CD4-positive, alpha-beta T cell treated with Interleukin-6 for 4 hours (primary cell): ENCODE measurements at places on chromosomes 11 and 22.

DNA sequence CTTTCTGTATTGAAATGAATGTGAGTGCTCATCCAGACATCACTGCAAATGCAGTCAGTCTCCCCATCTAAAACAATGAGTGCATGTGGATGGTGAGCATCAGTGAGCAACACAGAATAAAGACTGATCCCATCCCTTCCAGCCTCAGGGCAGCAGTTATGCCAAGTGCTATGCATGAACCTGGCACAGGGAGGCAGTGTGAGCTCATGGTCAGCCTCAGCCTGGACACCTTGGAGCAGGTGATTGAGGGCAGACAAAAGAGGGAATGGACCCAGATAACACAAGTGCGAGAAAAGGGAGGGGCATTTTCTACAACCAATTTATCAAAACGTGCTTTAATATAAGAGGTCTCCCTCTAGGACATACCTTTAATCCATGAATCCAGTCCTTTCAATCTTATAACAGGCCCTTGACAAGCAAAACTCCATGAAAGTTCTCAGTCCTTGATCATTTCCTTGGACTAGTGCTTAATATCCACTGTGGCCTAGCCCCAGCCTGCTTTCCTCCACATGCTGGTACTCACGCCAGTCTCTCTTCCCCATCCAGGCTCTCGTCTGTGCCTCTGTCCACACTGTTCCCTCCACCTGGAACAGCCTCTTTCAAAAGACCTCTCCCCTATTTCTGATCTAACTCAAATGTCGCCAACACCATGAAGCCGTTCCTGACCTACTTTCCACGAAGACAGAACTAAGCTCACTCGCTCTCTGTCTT lies 50.5 kb upstream of the LRRC55 start:
- no peak for DNase-seq

DNA sequence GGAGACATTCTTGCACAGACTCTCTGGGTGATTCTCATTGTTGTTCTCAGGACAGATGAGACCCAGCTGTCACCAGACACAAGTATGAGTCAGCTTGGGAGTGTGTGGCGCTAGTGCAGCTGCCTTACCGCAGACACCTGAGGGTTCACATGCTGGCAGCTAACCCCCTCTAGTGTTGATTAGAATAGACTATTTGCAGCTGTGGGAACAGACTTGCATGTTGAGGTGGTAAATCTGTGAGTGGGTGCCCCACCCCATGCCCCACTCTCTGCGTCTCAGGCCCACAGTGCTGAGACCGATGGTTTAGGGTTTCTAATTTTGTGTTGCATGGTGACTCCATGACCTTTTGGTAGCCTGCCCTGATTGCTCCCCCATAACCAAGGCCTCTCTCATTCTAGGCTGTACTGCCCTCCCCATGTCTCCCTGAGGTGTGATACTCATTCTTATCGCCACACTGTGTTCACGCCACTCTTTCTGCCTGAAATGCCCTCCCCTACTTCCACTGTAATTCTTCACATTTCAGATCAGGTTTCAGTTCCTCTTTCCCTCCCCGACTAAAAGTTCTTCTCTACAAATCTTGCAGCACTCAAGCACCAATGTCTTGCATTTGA lies 73.7 kb upstream of the KIRREL3 start:
- no peak for DNase-seq

- no peak for DNase-seq
These were observed 17.2 kb downstream of the HPS5 start for GRCh38 chr11:18304745-18305144.

DNA sequence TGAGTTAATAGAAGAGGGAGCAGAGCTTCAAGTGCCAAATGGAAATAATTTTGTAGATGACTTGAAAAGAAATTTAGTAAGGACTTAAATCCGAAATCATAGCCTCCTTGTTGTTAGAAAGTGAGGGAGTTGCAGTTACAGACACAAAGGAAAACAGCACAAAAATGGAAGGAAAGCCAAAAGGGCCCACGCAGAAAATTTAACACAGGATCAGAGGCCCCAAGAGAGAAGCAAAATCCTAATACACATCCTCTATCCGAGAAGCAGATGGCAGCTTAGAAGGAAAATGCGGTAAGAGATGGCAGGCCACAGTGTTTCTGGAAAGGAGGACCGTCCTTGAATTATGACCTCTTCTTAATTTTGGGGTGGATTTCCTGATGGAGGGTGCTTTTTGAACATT lies 48.7 kb upstream of the SYT13 start:
- no peak for DNase-seq

GRCh38 chr11:5923794-5924193 lies 18.3 kb upstream of the OR56A3 start:
- DNase-seq: no peak

DNA sequence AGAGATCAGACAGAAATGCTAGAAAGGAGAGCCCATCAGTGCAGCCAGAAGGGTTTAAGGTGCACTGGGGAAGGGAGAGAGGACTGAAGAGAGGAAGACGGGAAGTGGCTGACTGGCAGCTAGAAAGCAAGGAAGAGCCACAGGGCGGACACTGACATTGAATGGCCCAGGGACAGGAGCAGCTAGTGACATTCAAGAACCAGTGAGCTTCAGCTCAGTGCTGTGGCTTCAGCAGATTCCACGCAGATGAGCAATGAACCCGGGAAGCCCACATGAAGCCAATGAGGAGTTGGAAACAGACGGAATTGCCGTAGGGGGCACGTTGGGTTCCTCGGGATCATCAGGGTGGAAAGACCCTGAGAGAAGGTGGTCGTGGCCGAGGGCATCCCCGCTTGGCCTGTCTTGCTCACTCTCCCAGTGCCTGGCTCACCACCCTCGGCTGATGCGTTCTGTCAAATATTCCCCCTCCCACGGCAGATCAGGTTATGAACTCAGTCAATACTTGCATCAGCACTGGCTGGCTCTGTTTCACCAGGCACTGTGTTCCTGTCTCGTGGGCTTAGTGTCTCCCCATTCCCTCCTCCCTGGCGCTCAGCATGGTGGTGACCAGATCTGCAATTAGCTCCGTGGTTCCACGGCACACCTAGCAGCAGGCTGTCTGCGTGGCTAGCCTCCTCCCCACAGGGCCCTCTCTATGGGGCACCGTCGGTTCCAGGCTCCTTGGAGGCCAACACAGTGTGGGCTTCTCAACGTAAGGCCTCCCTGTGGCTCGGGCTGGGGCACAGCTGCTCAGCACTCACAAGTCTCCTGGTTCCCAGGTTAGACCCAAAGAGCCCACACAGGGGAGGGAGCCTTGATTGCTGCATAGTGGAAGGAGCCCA lies 145.5 kb downstream of the TRIM29 start:
- DNase-seq: no peak

DNA sequence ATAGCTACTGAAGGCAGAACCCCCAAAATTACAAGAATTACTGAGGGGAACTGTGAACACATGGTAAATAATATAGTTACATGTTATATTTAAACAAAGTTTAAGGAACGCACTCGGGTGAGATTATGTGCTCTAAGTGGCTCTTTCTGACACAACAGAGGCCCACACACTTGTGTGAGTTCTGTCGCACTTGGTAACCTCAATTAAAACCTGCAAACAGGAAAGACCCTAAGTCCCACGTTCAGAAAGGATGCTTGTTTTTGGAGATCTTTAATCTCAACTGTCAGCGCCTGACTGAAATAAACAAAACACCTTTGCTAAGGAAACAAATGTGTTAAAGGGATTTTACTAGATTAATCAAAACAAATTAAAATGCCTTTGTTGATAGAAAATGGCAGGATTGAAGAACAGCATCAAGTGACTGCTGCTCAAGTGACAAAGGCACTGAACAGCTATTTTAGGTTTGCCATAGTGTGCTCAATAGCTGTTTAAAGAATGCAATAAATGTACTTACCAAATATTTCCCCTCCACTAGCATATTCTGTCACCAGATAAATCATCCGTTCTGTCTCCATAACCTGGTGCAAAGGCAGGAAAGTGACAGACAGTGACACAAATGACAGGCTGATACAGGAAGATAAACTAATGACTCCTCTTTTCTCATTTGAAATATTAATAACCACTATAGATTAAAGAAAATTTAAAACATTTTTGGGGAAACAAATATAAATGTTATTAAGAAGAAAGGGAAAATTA lies 116.3 kb upstream of the APOA1 start:
- no peak for DNase-seq

DNA sequence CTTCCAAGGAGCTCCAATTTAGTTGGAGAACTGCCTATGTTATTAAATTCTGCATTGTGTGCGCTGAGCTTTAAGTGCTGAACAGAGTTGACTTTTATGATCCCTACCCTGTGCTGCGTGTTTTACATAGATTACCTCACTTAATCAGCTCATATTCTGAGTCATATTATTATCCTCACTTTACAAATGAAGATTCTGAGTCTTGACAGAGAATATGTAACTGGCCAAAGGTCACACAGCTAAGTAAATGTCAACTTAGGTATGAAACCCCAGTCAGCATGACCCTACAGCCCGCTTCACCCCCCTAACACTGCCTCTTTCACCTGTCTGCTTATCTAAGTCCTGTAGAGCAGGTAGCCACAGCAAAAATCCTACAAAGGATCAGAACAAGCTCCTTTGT lies 19.8 kb upstream of the TMPRSS5 start:
- no peak for DNase-seq

- no peak for DNase-seq
These were observed 561.0 kb downstream of the INSC start for GRCh38 chr11:15675683-15676082.

DNA sequence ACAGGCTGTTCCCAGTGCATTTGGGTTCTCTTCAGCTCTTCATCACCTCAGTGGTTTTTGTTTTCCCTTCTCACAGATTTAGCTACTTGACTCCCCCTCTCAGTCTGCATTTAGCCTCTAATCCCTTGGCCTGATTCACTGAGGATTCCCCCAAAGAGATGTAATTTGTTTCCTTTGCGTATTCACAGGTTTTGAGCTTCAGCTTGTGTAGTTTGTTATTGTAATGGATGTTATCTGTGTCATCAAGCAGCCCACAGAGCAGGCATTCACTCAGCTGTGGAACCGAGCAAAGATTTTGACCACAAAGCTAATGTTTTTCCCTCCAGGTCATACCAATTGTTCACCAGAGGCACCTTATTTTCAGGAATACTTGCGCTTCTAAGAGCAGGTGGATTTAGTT lies 6.4 kb upstream of the ME3 start:
- DNase-seq: no peak

- DNase-seq: no peak
These were observed 5.6 kb downstream of the MYEOV start for GRCh38 chr11:69299572-69299971.

- no peak for DNase-seq
These were observed 78.5 kb downstream of the TMEM135 start for GRCh38 chr11:87116185-87116584.

DNA sequence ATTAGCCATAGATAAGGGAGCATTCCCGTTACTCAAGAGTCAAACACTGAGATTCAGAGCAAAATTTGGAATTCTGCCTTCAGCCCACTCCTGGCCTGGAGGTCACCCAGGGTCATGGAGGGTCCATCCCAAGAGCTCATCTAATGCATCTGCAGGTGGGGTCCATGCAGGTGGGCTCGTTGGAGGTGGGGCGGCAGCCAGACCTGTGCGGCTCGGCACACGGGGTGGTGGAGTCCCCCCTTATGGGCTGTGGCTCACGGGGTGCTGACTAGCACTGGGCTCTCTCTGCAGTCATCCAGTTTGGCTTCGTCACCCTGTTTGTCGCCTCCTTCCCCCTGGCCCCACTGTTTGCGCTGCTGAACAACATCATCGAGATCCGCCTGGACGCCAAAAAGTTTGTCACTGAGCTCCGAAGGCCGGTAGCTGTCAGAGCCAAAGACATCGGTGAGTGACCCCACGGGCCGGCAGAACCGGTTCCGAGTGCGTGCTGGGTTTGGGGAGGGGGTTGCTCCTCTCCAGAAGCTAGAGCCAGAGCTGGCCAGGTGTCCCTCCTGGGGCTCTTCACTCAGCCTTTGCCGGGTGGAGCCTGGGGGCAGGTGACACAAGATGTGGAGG lies 32.4 kb upstream of the FADD start:
- DNase-seq: no peak

- no peak for DNase-seq
These were observed 3.1 kb downstream of the SLN start for GRCh38 chr11:107708792-107709191.

- peak; percentile 39 for DNase-seq
These were observed at the start of gene BCO2 for GRCh38 chr11:112174789-112175598. BCO2 (plus strand) TSS chr11:112175512; CDS start chr11:112175602, 90 bp downstream.

DNA sequence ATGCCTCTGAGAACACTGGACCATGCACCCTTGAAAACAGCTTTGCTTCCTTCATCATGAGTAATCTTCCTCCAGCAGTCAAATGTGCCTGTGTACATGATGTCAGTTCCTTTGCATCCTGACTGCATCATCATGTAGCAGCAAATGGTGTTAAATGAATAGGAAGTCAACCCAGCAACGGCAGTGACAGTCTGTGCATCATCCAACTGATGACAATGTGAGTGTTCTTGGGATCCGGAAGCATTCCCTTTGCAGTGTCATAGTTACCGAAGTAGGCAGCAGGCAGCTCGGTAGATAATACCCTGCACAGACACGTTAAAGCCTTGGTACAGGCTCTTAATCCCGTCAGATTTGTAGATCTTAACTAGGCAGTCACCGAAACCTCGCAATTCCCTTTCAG lies 2.5 kb downstream of the WBP2NL start:
- no peak for DNase-seq

GRCh38 chr11:73475549-73476095 lies 99.4 kb downstream of the RELT start:
- DNase-seq: no peak

- no peak for DNase-seq
These were observed 1.3 kb upstream of the PPP2R5B start for GRCh38 chr11:64923151-64923661.

GRCh38 chr11:74936087-74936486 lies 12.8 kb downstream of the XRRA1 start:
- DNase-seq: no peak
